ENCODE measurements at places on chromosomes 13 and 19.
A peak's percentile ranks its signal among the peaks of the same experiment; 100 is the strongest.

DNA sequence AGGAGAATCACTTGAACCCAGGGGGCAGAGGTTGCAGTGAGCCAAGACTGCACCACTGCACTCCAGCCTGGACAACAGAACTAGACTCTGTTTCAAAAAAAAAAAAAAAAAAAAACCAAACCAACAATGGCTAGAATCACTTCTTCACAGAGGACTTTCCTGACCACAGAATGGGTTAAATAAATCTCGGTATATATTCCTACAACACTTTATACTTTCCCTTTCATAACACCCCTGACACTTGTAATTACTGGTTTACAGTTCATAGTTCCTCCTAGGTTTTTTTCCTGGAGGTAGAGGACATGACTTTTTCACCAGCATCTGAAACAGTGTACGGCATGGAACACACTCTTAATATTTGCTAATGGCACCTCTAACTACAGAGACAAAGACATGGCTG, 31.4 kb downstream of the ZDHHC20 start:
- no peak for DNase-seq
- peaks cover 16% of the 10 kb centered on the region for H3K36me3 ChIP-seq
- H3K4me3 ChIP-seq, result no peak overlapping the region
- no peak overlapping the region for H3K27ac ChIP-seq

- H3K27me3 ChIP-seq, result no peaks in the 10 kb centered on the region
- H3K4me3 ChIP-seq, result no peak overlapping the region
- DNase-seq, result no peak
- peaks cover 5% of the 10 kb centered on the region for H3K4me1 ChIP-seq
- H3K36me3 ChIP-seq, result no peaks in the 10 kb centered on the region
Observed at GRCh38 chr19:40687525-40688016, 2.9 kb downstream of the NUMBL start.

GRCh38 chr13:110560601-110561343, 750 bp downstream of the RAB20 start:
- peaks cover 5% of the 10 kb centered on the region for H3K36me3 ChIP-seq
- H3K4me3 ChIP-seq, result peak overlapping the region; percentile 93
- DNase-seq, result no peak
- H3K4me1 ChIP-seq, result peaks cover 18% of the 10 kb centered on the region

DNA sequence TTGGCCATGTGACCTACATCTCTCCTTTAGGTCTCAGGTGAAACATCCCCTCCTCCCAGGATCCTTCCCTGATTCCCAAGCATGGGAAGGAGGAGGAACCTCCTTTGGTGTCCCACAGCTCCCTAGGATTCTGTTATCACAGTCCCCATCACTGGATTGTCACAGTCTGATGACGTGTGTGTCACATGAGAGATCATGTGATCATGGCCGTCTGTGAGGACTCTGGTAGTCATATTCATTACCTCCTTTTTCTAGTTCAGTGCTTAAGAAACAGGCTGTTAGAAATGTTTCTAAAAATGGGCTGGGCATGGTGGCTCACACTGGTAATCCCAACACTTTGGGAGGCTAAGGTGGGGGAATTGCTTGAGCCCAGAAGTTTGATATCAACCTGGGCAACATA, 3.0 kb downstream of the DHX34 start:
- peaks cover 39% of the 10 kb centered on the region for H3K36me3 ChIP-seq
- no peak for DNase-seq
- H3K27me3 ChIP-seq, result no peaks in the 10 kb centered on the region
- peaks cover 45% of the 10 kb centered on the region for H3K4me1 ChIP-seq

GRCh38 chr13:99585609-99586008, 84.3 kb downstream of the TM9SF2 start:
- H3K27me3 ChIP-seq, result no peaks in the 10 kb centered on the region
- H3K4me1 ChIP-seq, result no peaks in the 10 kb centered on the region
- H3K36me3 ChIP-seq, result no peaks in the 10 kb centered on the region
- no peak overlapping the region for H3K4me3 ChIP-seq

- H3K27me3 ChIP-seq, result no peaks in the 10 kb centered on the region
- H3K4me3 ChIP-seq, result no peak overlapping the region
- no peaks in the 10 kb centered on the region for H3K4me1 ChIP-seq
Observed at GRCh38 chr13:109945206-109945960, 159.0 kb upstream of the IRS2 start.

GRCh38 chr13:108877300-108877699, 247.9 kb downstream of the MYO16 start:
- no peak overlapping the region for H3K4me3 ChIP-seq
- no peak overlapping the region for H3K27ac ChIP-seq
- DNase-seq, result no peak

DNA sequence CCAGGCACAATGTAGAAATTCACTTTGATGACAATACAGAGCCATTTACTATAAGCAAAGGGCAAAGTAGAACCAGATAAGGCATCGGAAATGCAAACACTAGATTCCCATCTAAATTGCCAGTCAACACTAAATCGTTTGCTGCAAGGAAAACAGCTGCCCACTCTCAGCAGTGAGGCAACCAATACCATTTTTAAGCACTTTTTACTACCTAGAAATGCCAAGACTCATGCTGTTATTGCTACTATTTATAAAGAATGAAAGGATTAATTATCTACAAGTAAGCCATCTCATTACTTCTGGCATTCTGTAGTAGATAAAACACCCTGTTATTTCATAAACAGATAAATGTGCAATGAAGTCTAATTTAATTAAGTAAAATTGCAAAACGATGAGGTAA, 422.0 kb downstream of the FGF14 start:
- no peak for DNase-seq
- no peaks in the 10 kb centered on the region for H3K36me3 ChIP-seq
- H3K4me3 ChIP-seq, result no peak overlapping the region
- H3K4me1 ChIP-seq, result no peaks in the 10 kb centered on the region
- no peak overlapping the region for H3K27ac ChIP-seq

GRCh38 chr13:100544866-100545683, 43.5 kb downstream of the GGACT start:
- no peaks in the 10 kb centered on the region for H3K36me3 ChIP-seq
- no peak overlapping the region for H3K27ac ChIP-seq
- no peak overlapping the region for H3K4me3 ChIP-seq
- H3K27me3 ChIP-seq, result no peaks in the 10 kb centered on the region

GRCh38 chr19:17259118-17259780, 5.3 kb downstream of the USHBP1 start:
- H3K27me3 ChIP-seq, result no peaks in the 10 kb centered on the region
- H3K4me3 ChIP-seq, result no peak overlapping the region
- H3K36me3 ChIP-seq, result no peaks in the 10 kb centered on the region

DNA sequence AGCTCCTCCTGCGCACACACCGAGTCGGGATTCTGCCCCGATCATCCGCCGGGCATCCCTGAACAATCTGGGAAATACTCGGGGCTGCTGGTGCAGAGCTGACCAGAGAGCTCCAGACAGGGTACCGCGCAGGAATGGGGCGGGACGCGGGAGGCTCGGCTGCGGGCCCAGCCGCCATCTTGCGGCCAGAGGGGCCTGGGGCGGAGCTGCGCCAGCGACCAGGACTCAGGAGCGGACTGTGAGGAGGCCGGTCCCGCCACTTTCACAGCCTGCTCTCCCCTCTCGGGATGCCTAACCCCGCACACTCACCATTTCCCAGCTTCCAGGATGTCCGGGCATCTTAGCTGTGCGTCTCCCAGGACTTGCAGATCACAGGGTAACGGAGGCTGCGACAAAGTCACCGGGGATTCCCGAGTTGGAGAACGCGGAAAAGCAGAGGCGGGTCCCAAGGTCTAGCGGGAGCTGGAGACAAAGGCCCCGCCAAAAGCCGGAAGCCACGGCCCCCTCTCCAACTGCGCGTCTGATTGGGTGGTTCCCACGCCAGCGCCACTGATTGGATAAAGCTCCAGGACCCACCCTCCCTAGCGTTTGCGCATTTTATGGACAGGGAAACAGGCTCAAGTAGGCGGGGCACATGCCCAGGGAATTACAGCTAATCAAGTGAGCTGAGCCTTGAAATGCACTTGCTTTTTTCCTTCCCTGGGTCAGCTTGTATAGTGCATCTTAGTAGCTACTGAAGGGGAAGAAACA, 15.8 kb upstream of the ZNF43 start:
- peak overlapping the region; percentile 87 for H3K4me3 ChIP-seq
- peaks cover 4% of the 10 kb centered on the region for H3K36me3 ChIP-seq
- no peaks in the 10 kb centered on the region for H3K27me3 ChIP-seq
- peak; percentile 81 for DNase-seq
- H3K4me1 ChIP-seq, result peaks cover 7% of the 10 kb centered on the region

DNA sequence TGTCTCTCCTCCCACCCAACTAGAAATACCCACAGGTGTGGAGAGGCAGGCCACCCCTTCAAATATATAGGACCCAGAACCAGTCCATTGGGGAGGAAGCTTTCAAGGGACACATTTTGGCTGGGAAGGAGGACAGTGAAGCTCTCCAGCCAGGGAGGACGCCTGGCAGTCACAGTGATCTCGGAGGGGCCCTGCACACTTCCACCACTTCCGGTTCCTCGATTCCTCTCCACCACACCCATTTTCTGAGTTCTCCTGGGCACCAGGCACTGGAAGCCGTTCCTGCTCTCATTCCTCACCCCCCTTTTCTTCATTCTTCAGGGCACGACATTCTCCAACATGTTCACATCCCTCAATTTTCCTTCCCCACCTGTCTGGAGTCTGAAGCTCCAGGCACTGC, 30.4 kb upstream of the CEACAM21 start:
- no peak for DNase-seq
- H3K36me3 ChIP-seq, result peaks cover 14% of the 10 kb centered on the region
- no peaks in the 10 kb centered on the region for H3K27me3 ChIP-seq
- H3K27ac ChIP-seq, result peak overlapping the region; percentile 95
- peaks cover 53% of the 10 kb centered on the region for H3K4me1 ChIP-seq

GRCh38 chr13:95247852-95248251, 53.4 kb downstream of the ABCC4 start:
- H3K27me3 ChIP-seq, result no peaks in the 10 kb centered on the region
- peaks cover 1% of the 10 kb centered on the region for H3K36me3 ChIP-seq
- H3K4me3 ChIP-seq, result no peak overlapping the region
- no peak for DNase-seq

DNA sequence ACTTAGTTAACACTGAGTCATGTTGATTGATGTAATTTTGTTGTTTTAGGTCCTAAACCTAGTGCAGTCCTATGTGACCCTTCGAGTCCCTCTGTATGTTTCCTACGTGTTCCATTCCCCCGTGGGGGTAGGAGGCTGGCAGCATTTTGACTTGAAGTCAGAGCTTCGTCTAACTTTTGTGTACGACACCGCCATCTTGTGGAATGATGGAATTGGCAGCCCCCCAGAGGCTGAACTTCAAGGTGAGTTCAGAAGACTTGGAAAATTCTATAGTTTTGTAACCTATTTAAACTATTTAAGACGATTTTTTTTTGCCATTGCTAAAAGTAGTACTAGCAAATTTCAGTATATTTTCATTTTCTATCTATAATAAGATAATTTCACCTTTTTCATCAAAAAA, 117.9 kb downstream of the STOML3 start:
- no peaks in the 10 kb centered on the region for H3K36me3 ChIP-seq
- H3K27me3 ChIP-seq, result peaks cover 21% of the 10 kb centered on the region
- H3K4me3 ChIP-seq, result no peak overlapping the region
- DNase-seq, result no peak

DNA sequence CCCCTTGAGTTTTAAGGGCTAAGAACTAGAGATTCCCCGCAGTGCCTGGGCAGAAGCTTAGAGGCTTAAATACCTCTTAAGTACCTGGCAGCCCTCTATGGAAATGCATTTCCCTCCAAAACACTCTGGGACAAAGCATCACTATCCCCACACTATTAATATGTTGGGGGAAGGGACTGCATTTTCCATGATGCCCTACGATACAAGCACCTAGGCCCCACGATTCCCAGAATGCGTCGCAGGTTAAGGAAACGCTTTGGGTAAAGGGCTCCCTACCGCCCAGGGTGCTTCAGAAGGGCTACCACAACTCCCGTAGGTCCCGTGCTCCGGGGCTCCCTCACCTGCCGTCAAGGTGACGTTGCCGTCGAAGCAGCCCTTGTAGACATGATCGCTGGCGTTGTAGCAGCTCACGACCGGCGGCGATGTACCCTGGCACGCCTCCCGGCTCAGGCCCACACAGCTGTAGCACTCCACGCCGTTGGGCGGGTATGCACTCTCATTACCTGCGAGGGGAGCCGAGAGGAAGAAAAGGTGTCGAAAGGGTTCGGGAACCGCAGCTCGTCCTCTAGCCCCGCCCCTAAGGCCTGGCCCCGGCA, 2.5 kb downstream of the LYPD3 start:
- H3K27me3 ChIP-seq, result no peaks in the 10 kb centered on the region
- H3K4me3 ChIP-seq, result peak overlapping the region; percentile 89
- no peak for DNase-seq
- H3K36me3 ChIP-seq, result peaks cover 6% of the 10 kb centered on the region
- H3K4me1 ChIP-seq, result peaks cover 29% of the 10 kb centered on the region

GRCh38 chr13:73913751-73914518, 220.3 kb downstream of the KLF12 start:
- H3K27me3 ChIP-seq, result no peaks in the 10 kb centered on the region
- peaks cover 17% of the 10 kb centered on the region for H3K36me3 ChIP-seq
- H3K27ac ChIP-seq, result peak overlapping the region; percentile 45
- no peak overlapping the region for H3K4me3 ChIP-seq
- peaks cover 65% of the 10 kb centered on the region for H3K4me1 ChIP-seq

GRCh38 chr19:50549927-50550593, 18.2 kb downstream of the LRRC4B start:
- H3K4me1 ChIP-seq, result peaks cover under 1% of the 10 kb centered on the region
- H3K27ac ChIP-seq, result no peak overlapping the region
- H3K4me3 ChIP-seq, result no peak overlapping the region

All from central memory CD8-positive, alpha-beta T cell (primary cell).